ENCODE measurements at places on chromosomes 16 and 17.
A peak's percentile ranks its signal among the peaks of the same experiment; 100 is the strongest.

DNA sequence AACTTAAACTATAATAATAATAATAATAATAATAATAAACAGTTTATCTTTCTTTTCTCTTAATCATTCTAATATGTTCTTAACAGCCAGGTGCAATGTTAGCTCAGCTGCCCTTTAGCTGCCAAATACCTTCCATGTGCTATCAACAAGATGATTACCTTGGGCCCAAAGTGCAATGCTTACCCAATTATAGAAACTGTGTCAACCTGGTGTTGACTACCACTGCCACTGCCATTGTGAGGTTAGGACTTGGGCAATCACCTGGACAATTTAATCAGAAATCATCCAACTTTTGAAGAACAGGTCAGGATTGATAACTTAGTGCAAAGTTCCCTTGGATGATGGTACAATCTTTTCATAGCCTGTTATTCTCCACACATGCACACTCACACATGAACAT lies 371.8 kb upstream of the SALL1 start:
- DNase-seq, result no peak

DNA sequence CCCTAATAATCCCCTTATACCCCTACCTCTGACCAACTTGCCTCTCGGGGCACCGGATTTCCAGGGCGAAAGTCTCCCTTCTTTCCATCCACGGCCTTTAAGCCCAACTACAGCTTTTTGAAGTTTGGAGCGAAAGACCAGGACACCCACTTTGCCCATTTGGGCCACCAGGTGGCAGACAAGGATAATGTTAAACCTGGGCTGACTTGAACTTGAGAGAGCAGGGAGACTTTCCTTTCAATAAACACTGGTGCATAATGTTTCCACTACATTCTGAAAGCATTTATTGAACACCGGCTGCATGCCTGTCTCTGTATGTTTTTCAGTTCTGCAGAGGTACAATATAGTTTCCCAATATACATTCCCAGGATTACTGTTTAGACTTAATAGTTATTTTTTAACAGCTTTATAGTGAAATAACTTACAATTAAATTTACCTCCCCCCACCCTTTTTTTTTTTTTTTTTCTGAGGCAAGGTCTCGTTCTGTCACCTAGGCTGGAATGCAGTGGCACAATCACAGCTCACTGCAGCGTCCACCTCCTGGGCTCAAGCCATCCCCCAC lies 6.9 kb upstream of the CES3 start:
- peak; percentile 70 for DNase-seq

DNA sequence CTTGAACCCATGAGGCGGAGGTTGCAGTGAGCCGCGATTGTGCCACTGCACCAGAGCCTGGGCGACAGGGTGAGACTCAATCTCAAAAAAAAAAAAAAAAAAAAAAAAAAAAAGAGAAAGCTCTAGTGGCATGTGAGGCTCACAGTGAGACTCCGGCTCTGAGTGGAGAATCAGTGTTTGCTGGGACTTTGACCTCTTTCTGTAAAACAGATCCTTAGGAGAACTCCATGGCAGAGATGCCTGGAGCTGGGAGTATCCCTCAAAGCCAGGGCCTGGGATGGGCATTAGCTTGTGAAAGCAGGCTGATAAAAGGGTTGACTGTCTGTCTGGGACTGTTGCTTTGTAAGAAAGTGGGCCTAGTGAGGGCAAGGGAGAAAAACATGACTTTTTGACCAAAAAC lies 46.4 kb downstream of the ZNF207 start:
- DNase-seq, result no peak

GRCh38 chr17:77392376-77393273 lies 251.9 kb downstream of the SEC14L1 start:
- DNase-seq, result no peak

- DNase-seq, result no peak
These were observed 122.3 kb upstream of the SEC14L1 start for GRCh38 chr17:77018504-77018903.

DNA sequence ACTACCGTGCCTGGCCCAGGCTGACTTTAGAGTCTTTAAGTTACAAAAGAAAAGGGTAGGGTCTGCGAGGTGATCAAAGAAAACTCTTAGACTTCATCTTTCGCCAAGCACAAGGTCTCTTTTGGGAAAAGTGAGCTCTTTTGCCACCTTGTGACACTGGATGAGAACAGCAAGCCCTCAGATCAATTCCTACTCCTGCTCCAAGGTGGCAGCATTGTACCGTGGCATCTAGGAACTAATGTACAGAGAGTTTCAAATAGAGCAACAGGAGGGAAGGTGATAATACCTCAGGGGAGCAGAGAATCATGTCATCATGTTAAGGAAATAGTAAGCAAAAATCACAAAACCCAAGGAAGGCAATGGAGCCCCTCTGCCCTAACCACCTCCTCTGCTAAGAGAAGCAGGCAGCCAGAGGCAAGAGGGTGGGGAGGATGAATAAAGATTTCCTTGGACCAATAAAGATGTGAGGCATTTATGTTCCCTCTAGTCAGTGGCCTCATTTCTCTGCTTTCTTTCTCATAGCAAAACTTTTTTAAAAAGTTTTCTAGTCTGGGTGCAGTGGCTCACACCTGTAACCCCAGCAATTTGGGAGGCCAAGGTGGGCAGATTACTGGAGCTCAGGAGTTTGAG lies 2.1 kb upstream of the C17orf78 start:
- peak; percentile 59 for DNase-seq

DNA sequence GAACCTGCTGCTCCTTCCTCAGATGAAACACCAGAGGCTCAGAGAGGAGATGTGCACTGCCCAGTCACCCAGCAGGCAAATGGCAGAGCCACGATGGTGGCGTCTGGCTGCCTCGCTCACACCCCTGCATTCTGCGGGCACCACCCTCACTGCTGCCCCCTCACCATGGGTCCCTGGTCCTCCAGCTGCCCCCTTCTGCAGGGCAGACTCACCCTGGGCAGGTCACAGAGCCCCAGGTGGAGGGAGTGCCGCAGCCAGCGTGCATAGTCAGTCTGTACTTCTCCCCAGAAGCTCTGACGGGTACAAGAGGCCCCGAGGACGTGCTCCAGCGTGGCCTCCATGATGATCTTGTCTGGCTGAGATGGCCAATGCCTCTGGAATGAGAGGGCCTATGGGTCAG lies 52.9 kb downstream of the RMI2 start:
- DNase-seq, result no peak

DNA sequence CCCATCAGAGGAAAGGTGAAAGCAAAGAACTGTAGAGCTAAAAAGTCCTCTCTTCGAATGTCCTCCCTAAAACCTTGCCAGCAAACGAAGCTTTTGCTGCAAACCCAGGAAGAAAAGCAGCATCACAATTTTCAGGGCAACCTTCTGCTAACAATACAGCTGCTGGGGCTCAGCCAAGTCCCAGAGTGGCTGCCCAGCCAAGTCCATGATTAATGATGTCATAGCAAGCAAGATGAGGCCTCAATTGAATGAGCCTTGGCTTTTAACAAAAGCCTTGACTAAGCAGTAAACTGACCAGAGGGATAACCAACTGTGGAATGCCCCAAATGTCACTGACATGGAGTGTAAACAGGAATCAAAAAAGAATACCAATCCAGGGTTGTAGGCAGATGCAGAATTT lies 342.7 kb downstream of the PMP22 start:
- no peak for DNase-seq

DNA sequence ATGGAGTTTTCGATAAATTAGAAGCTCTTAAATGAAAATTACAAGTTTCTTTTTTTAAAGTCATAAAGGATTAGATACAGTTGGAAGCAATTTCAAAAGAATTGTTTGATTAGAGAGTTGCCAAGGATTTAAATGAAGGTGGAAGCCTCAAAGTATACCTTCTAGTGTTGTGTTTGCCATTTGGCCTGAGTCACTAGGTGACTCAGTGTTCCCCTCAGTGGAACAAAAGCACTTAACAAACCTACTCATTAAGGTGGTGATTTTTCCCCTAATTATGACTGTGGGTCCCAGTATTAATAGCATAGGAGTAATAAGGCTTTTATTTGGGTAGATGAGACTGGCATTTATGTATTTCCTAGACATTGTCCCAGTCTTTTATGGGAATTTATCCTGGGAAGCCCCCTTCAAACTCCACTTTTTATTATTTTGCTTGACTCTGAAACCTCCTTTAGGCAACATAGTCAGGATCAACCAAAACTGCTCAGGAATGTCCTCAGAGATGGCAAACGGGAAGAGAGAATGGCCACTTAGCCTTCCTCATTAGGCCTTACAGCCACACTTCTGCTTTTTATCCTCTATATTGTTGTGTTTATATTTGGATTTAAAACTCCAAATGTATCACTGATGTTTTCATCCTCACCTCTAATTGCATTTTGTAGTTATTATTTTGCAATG lies 161.0 kb downstream of the FTO start:
- DNase-seq, result no peak

Measured in hippocampal formation (tissue), 2 donors.